ENCODE measurements at places on chromosomes 5 and 9.

GRCh38 chr9:112162621-112163413, 12.3 kb downstream of the SUSD1 start:
- DNase-seq: no peak

DNA sequence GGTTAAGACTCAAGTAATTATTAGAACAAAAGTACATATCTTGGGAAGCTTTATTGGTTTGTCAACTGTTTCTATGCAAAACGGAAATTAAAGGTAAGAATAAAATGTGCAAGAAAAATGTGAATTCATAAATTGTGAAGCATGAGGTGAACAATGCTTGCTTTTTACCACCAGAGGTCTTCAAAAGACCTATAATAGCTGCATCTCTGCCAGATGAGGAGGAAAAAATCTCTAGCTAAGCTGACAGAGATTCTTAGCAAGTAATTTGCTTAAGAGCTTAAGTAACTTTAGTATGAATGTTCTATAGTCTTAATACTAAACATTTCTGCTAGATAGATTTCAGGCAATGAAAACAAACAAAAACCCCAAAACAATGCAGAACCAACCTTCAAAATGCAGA, 54.1 kb downstream of the MRPS30 start:
- DNase-seq: no peak

DNA sequence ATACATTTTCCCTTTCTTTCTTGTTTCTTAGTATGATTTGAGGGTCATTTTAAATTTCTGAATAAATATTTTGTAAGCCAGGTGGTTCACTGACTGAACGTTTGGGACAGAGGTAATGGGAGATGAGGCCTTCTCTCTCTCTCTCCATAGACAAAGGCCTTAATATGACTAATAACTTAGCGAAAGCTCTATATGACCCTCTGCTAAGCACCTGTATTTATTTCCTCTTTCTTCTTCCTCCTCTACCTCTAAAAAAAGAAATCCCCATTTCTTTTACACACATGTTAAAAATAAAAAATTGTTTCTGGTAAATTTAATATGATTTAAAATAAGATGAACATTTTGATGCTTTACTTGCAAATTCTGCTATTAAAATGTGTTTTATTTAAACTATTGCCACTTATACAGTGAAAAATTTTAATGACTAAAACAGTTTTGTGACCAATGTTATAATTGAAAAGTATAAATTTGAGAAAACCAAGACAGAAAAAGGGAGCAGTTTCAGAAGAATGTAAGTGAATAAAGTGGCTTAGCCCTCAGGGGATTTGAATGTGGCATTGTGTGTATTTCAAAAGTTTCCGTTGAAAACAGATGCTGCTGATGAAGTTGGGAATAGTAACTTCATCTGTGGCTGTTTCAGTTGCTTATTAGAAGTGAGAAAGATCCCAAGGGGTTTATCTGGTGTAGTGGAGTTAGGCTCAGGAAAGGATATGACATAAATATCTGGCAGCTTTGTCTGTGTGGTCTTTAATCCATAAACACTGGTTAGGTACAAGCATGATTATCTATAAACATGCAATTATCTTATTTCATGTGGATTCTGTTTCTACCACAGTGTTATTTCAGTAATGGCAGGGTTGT, 128.6 kb upstream of the GRHPR start:
- DNase-seq: no peak

DNA sequence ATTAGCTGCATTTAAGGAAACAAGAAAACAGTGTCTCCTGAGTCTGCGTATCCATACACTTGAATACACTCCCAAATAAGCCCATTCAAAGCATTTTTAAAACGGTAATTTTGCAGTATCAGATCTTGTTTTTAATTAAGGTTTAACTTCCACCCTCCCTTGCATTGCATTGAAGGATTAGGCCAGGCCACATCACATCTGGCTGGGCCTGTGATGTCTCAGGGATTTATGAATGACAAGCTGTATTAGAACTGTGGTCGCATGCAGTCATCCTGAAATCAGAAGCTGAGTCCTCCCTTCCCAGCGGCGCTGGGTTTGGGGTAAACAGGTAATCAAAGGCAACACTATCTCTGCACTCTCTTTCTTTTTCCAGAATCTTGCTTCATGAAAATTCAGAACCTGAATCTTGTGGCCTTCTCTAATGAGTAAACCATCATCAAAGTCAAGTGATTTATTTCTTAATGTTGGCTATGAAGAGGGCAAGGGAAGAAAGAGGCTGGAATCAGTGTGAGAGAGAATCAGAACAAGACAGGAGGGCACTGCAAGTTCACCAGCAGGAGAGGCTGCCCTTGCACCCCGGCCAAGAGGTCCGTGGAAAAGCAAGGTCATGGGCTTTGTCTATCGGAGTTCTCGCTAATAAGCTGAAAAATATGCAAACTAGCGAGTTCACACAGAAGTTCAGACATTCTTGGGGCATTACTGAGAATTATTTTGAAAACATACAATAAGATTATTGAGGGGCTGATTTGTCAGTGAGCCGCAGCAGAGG, 80.0 kb upstream of the ZSWIM6 start:
- no peak for DNase-seq

DNA sequence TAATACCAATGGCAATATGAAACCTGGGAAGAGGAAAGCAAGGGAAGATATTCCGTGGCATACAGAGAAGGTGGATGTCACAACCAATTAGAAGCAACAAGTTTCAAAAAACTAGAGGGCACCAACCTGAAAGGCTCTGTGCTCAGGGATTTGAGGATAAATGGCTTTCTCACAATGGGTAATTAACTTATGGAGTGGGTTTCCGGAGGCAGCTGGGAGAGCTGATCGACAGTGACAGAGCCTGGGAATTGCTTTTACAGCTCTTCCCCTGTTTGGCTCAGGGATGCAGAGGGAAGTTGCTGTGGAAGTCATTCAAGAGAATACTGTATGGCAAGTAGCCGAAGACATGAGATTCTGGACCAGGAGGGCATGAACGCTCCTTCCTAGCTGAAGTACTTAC, 237.0 kb downstream of the KIF4B start:
- no peak for DNase-seq

DNA sequence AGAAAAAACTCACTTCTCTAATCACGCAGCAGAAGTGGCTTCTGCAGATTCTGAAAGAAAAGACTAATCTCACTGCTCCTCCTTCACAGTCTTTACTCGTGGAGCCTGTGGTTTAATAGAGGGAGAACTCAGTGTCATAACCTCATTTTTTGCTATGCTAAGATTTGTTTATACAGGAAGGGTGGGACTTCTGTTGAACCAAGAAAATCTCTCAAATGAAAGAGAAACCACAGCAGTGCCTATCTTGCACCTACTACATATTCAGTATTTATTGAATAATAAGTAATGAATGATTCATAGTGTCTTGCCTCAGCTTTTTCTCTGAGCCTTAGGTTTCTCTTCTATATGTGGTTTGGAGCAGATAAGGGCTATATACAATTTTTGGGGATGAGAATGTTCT, 136.1 kb upstream of the DMAC1 start:
- no peak for DNase-seq

GRCh38 chr5:96597438-96598020, 64.6 kb upstream of the CAST start:
- DNase-seq: no peak

- peak; percentile 95 for DNase-seq
Observed at GRCh38 chr9:136539427-136540421, 6.1 kb downstream of the NOTCH1 start.

DNA sequence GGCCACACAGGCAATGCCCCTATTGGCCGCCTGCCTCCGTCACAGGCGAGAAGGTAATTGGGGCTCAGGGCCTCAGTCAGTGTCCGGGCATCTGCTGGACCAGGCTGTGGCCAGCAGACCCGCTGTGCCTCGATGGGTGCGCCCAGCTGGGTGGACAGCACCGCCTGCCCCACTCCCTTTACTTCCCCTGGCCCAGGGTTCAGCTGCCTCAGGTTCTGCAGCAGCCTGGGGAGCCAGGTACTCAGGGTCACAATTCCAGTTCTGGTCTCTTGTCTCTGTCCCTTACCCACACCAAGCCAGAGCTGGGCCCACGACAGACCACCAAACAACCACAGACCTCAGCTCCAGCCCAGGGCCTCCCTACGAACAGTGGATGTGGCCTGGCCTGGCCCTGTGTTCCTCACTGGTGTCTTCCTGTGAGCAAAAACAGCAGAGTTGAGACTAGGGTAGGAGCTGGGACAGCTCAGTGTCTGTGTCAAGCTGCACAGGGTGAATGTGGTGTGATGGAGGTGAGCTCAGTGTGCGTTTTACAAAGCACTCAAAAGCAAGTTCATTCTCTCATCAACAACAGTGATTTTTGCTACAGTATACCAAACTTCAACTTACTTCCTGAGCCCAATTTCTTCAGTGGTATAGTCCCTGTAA, 33.4 kb upstream of the SUSD3 start:
- DNase-seq: no peak

- DNase-seq: no peak
Observed at GRCh38 chr5:135606431-135606830, 27.6 kb upstream of the CXCL14 start.

DNA sequence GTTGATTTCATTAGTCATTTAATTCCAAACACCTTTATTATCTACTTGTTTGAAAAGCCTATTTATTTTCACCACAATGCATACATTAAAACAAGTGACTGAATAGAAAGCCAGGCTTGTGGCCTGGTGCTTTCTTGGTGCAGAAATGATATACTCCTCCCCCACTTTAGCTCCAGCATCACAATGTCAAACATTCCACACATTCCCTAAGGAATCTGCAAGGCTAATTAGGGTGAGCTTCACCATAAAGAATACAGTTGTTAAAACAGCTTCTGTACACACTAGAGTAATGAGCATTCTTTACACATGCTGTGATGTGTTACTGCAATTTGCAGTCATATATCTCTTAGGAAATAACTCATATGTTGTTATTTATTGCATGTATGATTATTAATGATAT, 705.7 kb downstream of the CETN3 start:
- no peak for DNase-seq

GRCh38 chr5:96940586-96940985, 4.7 kb downstream of the LNPEP start:
- DNase-seq: no peak

GRCh38 chr5:126481243-126481642, 58.0 kb downstream of the GRAMD2B start:
- no peak for DNase-seq
